ENCODE measurements at places on chromosomes 13 and 19.

- DNase-seq: no peak
Measured at GRCh38 chr19:14089412-14089661, 1.2 kb downstream of the SAMD1 start.

DNA sequence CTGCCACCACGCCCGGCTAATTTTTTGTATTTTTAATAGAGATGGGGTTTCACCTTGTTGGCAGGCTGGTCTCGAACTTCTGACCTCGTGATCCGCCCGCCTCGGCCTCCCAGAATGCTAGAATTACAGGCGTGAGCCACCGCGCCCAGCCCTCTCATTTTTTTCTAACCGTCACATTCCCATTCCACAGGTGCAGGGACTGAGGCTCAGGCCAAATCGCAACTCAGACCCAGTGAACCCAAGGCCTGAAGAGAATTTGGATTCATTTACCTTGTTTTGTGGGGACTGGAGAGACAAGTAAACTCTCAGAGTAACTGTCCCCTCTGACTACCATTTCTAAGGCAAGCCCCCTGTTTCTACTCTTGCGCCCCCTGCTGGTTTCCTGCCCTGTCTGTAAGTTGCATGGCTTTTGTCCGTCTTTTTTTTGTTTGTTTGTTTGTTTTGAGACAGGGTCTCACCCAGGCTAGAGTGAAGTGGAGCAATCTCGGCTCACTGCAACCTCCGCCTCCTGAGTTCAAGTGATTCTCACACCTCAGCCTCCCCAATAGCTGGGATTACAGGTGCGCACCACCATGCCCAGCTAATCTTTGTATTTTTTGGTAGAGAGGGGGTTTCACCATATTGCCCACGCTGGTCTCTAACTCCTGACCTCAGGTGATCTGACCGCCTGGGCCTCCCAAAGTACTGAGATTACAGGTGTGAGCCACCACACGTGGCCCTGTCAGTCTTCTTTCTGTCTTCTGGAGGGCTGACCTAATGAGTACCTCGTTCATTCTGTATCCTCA is 2.3 kb upstream of the STRN4 start:
- DNase-seq: peak; percentile 49

DNA sequence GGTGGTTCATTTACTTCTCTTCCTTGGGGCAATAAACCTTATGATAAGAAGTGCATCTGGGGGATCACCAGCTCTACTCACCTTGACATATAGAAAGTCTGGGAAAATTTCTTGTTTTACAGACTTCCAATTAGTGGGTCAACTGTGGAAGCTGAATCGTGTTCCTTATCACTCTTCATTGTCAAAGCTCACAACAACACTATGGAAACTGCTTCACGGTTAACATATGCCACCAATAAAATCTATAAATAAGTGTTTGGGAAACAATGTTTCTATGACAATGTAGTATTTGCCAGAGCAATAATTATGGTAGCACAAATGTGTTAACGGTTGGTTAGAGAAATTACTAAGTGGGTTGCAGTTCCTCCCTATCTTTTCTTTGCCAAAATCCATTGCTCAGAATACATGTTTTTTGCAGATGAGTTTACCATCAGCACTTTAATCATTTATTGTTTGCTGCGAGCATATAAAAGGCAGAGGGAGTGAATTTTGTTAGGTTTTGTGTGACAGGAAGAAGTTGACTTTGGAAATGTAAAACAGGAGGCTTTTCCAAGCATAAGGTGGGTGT is 321.8 kb downstream of the RFC3 start:
- no peak for DNase-seq

DNA sequence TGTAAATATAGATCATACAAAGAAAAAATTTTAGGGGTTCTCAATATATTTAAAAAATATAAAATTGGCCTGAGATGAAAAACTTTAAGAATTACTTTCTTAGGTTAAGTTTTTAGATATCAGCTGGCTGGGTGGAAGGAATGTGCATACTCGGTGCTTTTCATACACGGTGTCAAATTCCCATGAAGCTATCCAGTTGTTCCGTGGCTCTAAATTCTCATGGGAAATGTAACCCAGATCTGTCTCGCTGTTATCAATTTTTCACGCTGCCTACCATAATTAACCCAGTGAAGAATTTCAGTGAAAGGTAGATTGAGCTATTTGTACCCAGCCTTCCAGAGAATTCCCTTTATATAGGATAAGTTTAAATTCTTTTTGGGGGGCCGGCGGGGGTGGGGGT is 11.6 kb upstream of the ZNF835 start:
- no peak for DNase-seq

DNA sequence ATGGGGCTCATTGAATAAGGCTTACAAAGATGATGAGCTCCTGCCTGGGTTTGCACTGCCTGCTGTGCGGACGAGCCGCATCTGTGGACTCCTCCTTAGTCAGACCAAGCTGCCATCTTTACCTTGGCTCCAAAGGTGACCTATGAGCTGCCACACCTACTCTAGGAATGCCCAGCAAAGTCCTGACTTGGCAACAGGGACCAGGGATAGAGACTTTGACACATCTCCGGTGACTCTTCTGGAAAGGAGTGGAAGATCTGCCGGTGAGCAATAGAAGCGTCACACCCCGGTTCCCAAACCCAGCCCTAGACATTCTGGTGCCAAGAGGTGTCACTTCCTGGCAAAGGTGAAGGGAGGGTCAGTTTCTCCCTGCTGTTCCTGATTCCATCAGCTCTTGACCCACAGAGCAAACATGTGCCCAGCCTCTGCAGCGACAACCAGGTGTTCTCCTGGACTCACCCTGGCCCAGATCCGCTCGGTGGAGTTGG is 50.2 kb upstream of the GTF3A start:
- DNase-seq: no peak

- no peak for DNase-seq
Measured at GRCh38 chr13:21694831-21695230, 24.0 kb downstream of the FGF9 start.

DNA sequence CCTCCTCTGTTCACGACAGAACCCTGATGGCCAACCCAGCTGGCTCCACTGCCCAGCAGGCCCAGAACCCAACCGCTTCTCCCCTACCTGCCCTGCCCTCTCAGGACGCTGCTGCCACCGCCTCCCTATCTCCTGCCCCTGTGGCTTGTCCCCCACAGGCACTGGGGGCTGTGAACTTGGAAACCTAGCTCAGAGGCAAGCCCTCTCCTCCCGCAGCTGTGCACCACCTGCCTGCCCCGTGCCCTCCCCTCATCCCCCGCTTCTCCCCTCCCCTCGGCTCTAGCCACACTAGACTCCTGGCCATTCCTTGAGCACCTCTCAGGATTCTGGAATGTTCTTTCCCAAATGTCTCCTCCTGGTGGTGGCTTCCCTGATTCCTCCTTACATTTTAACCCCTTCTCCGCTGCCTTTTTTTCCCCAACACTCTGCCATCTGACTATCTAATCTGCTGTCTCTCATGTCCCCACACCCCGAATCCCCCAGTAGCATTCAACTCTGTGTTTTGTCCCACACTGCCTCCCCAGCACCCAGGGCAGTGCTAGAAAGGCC is 6.7 kb downstream of the NANOS3 start:
- DNase-seq: no peak

- no peak for DNase-seq
Measured at GRCh38 chr13:91228108-91228507, 119.4 kb upstream of the MIR17HG start.

DNA sequence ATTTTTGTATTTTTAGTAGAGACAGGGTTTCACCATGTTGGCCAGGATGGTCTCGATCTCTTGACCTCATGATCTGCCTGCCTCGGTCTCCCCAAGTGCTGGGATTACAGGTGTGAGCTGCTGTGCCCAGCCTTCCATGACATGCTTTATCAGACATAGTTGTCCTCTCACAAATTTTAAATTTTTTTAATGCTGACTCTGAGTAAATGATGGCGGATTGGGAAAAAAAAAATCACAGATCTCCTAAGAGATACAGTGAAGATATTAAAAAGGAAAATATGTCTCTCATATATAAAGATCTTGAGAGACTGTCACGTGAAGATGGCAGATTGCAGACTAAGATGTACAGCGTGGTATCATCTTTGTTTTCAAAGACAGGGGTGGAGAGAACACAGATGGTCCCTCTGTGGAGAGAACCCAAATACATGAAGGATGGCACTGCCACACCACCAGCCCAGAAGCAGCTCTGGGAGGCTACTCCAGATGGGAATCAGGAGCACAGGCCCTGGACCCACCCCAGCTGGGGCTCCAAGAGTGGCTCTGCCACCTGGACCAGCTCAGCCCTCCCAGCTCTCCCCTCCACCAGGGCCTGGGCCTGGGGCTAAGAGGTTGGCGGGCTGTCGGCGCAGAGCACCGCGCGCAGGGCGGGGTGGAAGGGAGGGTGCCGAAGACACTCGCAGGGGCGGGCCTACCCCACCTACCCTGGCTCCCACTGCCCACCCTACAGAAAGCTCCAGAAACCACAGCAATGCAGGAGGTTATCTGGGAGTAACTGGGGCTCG is 20.0 kb upstream of the CCNP start:
- no peak for DNase-seq

GRCh38 chr19:4730740-4731171 is 7.1 kb upstream of the DPP9 start:
- peak; percentile 42 for DNase-seq

GRCh38 chr13:31248965-31249539 is 49.3 kb downstream of the B3GLCT start:
- no peak for DNase-seq

DNA sequence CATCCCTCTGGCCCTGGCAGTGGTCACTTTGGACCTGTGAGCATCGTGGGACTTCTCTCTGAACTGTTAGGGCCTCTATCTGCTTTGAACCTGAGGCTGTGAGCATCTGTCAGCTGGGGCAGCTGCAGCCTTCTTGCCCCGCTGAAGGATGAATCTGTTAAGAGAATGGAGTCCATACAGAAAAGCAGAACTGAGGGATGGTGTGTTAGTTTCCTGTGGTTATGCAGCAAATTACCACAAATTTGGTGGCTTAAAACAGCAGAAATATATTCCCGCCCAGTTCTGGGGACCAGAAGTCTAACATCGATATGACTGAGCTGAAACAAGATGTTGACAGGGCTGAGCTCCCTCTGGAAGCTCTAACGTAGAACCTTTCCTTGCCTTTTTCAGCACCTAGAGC is 1.6 kb upstream of the ZNF497 start:
- DNase-seq: no peak

DNA sequence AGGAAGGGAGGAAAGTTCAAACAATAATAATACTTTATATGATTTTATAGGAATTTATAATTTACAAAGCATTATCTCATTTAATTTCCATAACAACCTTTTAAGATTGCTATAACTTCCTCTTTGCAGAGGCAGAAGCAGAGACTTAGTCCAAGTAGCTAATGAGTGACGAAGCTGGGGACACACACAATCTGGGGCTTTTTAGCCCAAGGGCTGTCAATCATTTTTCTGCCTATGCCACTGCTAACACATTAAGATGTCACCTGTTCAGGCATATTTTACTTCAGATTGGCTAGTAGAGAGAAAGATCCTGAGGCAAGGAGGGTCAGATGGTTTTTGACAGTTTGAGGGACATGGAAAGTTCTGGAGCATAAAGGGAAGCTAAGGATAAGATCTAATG is 12.6 kb downstream of the SCEL start:
- no peak for DNase-seq

DNA sequence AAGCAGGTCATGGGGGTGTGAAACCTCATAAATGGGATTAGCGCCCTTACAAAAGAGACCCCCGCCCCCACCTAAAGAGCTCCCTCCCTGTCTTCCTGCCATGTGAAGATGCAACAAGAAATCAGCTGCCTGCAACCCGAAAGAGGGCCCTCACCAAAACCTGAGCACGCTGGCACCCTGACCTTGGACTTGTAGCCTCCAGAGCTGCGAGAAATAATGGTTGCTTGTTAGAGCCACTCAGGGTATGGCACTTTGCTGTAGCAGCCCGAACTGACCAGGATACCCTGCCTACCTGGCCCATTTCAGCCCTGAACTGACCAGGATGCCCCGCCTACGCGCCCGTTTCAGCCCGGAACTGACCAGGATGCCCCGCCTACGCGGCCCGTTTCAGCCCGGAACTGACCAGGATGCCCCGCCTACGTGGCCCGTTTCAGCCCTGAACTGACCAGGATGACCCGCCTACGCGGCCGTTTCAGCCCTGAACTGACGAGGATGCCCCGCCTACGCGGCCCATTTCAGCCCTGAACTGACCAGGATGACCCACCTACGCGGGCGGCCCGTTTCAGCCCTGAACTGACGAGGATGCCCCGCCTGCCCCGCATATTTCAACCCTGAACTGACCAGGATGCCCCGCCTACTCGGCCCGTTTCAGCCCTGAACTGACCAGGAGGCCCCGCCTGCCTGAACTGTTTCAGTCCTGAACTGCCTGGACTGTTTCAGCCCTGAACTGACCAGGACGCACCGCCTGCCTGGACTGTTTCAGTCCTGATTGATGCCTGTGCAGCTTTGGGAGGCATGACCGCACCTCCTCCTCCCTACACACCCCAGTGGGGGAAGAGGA is 120.0 kb downstream of the UQCRFS1 start:
- DNase-seq: no peak

- peak; percentile 65 for DNase-seq
Measured at GRCh38 chr13:20525601-20526544, at the start of gene CRYL1. Gene CRYL1, minus strand, starts transcription at chr13:20525857. Its CDS starts 63 bp downstream, at chr13:20525794.

- peak; percentile 75 for DNase-seq
Measured at GRCh38 chr19:46661735-46662592, 982 bp upstream of the DACT3 start.

- no peak for DNase-seq
Measured at GRCh38 chr13:111623208-111623607, 302.8 kb downstream of the TEX29 start.

- DNase-seq: no peak
Measured at GRCh38 chr13:45989607-45990006, 62.9 kb downstream of the ZC3H13 start.

DNA sequence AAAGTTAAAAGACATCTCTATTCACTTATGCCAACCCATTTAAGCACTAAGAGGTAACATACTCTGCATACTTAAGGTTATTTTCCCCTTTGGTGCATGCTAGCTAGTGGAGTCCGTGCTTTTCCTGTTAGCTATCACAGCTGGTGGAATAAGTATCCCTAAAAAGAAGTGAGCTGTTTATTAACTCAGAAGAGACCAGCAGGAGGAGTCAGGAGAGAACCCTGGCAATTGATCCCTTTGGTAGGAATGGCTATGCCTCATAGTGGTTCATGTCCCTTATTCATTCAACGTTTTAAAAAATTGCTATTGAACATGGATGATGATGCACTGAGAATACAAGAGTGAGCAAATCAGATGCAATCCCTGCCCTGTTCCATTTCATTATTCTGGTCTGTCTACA is 12.4 kb upstream of the NEK5 start:
- no peak for DNase-seq

GRCh38 chr13:95627590-95627989 is 16.9 kb downstream of the DZIP1 start:
- no peak for DNase-seq

DNA sequence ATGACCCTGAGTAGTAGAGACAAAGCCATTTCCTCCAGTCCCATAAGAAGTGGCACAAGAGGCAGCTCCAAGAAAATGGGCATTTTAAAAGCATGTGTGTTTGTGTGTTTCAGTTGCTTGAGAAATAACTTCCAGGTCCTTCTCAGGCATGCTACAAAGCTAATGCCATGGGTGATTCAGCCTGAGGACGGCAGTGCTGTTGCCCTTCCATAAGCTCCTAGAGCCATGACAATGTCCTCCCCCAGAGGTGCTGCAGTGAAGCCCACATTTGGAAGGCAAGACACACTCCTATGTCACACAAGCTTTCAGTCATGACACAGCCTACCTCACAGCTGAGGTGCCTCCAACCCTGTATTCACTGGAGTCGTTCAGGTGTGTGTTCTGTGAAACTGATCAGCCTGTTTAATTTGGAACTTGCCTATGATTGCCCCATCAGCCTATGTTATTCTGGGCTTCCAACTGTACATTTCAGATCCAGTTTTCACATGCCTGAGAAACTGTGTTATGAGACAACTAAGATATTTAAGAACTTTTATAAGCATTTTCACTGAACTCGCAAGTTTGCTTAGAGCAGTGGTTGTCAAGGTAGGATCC is 213.6 kb downstream of the FOXO1 start:
- no peak for DNase-seq
